ENCODE measurements at places on chromosomes 1 and 21.

DNA sequence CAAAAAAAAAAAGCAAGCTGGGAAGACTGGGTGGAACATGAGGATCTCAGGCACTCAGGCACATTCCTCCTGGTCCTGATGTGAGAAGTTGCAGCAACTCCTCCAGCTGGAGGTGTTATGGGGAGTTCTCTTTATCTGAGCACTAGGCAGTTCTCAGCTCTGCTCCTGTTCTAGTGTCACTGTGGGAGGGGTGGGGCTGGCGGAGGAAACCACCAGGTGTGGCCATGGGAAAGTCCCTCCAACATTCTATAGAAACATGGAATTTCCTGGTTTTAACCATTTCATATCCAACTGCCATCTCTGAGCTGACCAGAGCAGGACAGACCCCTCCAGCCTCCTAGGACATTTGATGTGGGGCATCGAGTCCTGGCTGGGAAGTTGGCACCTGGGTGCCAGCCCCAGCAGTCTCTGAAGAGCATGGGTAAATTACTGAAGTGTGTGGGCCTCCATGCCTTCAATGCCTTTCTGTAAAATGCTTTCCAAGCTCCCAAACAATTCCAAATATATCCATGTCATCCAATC lies 804 bp upstream of the IKBKE start:
- H3K4me1 ChIP-seq: peaks cover 45% of the 10 kb centered on the region
- peak overlapping the region; percentile 60 for H3K27ac ChIP-seq
- peaks cover 6% of the 10 kb centered on the region for H3K36me3 ChIP-seq

DNA sequence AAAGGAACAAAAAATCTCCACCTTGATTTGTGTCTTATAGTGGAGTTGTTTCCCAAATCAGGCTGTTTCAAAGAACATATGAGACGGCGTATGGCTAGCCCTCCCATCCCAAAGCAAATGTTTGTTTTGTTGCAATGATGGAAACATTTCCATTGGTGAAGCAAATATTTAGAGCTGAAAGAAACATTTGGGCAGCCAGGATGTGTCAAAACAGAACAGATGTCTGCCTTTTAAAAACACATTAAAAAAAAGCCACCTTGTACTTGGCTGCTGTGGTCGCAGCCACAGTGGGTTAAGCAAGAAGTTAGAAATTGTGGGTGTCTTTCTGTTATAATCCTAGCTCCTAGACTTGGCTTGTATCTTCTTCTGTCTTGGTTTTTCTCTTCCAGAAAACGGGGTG lies 116.3 kb downstream of the PEX14 start:
- no peaks in the 10 kb centered on the region for H3K36me3 ChIP-seq
- H3K4me3 ChIP-seq: no peak overlapping the region
- no peaks in the 10 kb centered on the region for H3K27me3 ChIP-seq

GRCh38 chr1:32622205-32622604 lies 28.1 kb downstream of the ZBTB8OS start:
- H3K4me1 ChIP-seq: no peaks in the 10 kb centered on the region
- H3K4me3 ChIP-seq: no peak overlapping the region
- no peak for DNase-seq
- no peaks in the 10 kb centered on the region for H3K27me3 ChIP-seq

- DNase-seq: no peak
- peak overlapping the region; percentile 97 for H3K4me3 ChIP-seq
- no peak overlapping the region for H3K27ac ChIP-seq
Observed at GRCh38 chr1:93350322-93350721, 4.6 kb downstream of the DR1 start.

DNA sequence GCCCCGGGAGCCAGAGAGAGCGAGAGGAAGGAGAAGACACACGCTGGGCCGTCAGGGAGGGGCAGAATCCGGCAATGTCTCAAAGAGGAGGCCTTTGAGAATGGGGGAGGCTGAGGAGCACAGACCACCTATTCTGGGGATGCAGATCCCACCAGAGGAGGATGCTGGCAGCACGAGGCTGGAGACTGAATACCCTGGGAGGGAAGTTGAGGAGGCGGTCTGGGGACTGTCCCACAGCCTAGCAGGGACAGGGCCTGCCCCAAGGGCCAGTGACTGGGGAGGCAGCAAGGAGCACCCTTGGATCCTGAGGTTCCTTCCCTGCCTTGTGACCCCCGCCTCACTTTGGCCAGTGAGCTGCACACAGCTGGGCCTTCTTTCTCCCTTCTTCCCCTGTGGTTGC lies 49.2 kb downstream of the SLC37A1 start:
- no peak overlapping the region for H3K4me3 ChIP-seq
- no peak overlapping the region for H3K27ac ChIP-seq
- no peaks in the 10 kb centered on the region for H3K27me3 ChIP-seq
- no peaks in the 10 kb centered on the region for H3K4me1 ChIP-seq
- DNase-seq: no peak

DNA sequence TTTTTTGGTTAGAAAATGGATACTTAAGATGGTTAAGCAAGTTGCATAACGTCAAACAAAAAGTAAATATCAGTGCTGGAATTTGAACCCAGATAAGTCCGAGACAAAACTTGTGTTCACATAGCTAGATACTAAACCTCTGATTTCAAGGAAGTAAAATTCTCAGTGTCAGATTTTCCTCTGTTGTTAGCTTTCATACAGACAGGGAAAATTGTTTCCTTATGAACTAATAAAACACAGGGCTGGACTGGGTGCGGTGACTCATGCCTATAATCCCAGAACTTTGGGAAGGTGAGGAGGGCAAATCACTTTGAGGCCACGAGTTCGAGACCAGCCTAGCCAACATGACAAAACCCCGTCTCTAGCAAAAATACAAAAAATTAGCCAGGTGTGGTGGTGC lies 51.3 kb downstream of the PCNX2 start:
- H3K27ac ChIP-seq: no peak overlapping the region
- no peaks in the 10 kb centered on the region for H3K27me3 ChIP-seq

GRCh38 chr1:116122955-116123757 lies 12.0 kb downstream of the MAB21L3 start:
- peak overlapping the region; percentile 82 for H3K27ac ChIP-seq
- H3K4me1 ChIP-seq: peaks cover 38% of the 10 kb centered on the region
- no peaks in the 10 kb centered on the region for H3K27me3 ChIP-seq

- no peaks in the 10 kb centered on the region for H3K27me3 ChIP-seq
- no peaks in the 10 kb centered on the region for H3K36me3 ChIP-seq
- H3K27ac ChIP-seq: no peak overlapping the region
- DNase-seq: no peak
Observed at GRCh38 chr1:110227774-110228173, 17.7 kb downstream of the KCNC4 start.

Data from PC-3 (cell line).